ENCODE measurements at places on chromosomes 6 and 20.

DNA sequence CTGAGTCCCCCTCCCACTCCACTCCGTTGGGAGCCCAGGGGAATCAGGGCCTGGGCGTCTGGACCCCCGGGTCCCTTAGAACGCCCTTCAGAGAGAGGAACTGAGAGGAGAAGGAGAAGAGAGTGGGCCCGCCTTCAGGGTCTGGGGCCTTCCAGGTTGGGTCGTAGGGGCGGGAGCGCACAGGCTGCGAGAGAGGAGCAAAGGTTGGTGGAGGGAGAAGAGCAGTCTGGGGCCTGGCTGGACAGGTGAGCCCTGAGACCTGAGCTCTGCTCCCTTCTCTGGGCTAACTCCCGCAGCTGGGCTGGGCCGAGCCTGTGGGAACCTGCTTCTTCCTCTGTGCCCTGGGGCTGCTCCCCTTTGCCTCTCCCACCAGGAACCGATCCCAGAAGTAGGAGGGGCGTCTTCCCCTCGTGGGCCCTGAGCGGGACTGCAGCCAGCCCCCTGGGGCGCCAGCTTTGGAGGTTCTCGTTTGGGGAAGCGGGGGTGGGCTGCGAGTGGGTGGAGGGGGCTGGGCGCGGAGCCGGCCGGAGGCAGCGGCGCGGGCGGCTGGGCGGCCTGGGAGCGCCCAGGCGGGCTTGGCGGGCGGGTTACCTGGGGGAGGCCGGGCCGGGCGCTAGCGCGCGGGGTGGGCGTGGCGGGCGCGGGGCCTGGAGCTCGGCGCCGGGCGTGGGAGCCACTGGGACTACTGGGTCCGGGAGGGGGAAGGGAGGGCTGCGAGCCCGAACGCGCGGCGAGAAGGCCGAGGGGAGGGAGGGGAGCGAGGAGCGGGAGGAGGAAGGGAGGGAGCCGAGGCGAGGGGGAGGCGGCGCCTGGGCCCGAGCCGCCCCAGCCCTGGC lies at the start of gene DDR1:
DDR1 (plus strand) TSS at position 835 of the 836 bp plus-strand sequence. CDS start 4,211 bp downstream, outside the sequence.
- peak; percentile 53 for DNase-seq

GRCh38 chr20:31695849-31696804 lies 26.5 kb downstream of the BCL2L1 start:
- DNase-seq = peak; percentile 97

DNA sequence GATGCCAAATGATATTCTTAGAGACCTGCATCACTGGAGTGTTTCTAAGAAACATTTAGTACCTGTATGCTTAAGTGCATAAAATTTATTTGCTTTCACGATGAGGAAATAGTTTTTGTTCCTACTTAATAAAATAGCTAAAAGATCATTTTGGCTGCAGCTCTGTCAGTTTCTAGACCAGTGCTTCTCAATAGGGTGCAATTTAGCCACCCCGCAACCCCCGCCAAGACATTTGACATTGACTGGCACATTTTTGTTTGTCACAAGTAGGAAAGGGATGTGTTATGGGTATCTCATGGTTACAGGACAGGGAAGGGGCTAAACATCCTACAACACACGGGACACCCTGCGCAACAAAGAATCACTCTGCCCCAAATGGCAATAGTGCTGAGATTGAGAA lies 335.7 kb upstream of the HSF2 start:
- no peak for DNase-seq

- DNase-seq = peak; percentile 22
Observed at GRCh38 chr6:30963641-30964040, 19.9 kb upstream of the MUC21 start.

GRCh38 chr20:41037179-41037578 lies 8.6 kb downstream of the TOP1 start:
- DNase-seq = no peak

GRCh38 chr6:10256113-10256690 lies 158.7 kb downstream of the TFAP2A start:
- DNase-seq = peak; percentile 27

DNA sequence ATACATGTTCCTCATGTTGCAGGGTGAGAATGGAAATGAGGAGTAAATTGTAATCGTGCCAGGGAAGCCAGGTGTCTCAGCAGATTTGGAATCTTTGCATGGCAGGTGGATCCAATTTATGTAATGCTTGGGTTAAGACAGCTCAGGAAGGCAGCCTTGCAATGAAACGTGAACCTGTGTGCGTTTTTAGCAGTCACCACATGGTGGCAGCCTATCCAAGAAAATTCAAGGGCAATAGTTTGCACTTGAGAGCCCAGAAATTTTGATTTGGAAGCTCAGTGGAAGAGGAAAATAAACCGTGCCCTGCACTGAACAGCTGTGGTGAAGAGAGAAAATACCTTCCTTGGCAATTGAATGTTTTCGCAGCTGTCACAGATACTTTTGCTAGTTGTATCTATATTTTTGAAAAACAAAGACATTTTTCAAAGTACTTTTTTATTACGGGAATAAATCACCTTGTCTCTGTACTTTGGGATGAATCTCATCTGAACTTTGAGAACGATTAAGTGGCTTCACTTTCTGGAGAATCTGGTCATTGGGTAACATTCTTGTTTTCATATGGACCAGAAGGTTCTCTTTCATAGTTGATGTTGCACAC lies 26.5 kb downstream of the MTHFD1L start:
- DNase-seq = peak; percentile 74

DNA sequence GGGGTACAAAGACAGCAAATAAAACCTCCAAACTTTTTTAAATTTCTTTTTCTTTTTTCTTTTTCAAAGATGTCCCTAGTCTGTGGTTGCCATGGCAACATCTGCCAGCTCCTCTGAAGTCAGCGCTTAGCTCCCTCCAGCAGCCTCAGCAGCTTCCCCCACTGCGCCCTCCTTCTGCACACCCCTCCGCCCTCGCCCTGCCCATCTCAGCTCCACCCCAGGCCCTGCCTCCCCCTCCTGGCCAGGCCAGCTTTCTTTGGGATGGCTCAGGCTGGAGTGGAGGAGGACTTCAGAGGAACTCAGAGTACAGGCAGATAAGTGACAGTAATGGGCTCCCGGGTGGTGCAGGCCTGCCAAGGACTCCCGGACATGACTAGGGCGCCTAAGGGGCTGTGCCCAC lies 104.6 kb downstream of the LRFN2 start:
- DNase-seq = no peak

DNA sequence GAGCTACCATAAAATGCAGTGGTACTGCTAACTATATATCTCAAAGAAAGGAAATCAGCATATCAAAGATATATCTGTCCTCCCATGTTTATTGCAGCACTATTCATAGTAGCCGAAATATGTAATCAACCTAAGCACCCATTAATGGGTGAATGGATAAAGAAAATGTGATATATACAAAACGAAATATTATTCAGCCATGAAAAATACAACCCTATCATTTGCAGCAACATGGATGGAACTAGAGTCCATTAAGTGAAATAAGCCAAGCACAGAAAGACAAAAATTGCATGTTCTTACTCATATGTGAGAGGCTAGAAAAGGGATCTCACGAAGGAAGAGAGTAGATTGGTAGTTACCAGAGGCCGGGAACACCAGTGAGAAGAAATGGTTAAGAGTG lies 126.1 kb downstream of the PDE10A start:
- DNase-seq = no peak

GRCh38 chr6:146481527-146481926 lies 62.1 kb upstream of the RAB32 start:
- DNase-seq = no peak

DNA sequence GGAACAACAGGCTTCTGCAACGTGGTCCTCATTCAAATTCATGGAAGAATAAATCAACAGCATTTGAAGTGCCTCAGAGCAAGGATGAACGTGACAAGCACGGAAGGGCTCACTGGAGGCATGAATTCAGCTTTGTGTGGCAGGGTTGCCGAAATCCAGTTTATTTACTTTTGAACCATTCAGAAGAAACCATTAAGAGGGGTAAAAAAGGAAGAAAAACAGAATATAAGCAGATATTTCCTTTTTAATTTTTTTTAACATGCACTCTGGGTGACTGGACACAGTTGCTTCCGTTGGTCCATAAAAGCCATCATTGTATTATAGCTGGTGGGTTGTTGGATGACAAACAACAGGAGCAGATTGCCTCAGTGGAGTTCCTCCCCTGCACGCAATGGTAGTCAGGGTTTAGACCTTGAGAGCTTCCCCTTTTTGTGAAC lies 17.3 kb upstream of the SNRPB2 start:
- no peak for DNase-seq

DNA sequence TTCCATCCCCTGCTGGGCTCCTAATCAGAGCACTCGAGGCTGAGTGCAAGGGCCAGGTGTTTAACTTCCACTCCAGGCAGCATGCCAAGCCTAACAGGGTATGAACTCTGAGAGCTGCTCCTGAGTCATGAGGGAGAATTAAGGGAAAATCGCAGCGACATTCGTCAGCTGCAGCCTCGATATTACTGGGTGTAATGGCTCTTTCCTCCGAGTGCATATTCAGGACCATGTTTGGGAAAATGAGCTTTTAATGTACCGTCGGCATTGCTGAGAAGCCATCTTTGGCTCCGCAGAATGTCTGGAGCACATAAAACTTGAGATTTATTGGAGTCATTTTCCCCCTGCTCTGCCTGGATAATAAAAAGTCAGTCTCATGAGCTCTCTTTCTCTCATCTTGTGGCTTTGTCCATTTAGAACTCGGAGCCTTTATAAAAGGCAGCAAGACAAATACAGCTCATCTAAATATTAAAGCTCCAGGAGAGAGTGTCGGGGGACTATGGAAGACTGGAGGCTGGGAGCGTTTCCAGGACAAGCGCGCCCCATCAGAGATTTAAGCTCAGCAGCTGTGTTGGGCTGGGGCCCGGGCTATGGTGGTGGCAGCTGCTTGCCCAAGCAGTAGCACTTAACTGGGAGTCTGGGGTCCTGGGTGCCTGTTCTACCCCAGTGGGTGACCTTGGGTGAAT lies 103.7 kb downstream of the TOX2 start:
- peak; percentile 82 for DNase-seq

- DNase-seq = no peak
Observed at GRCh38 chr20:9166153-9166780, 97.4 kb downstream of the PLCB4 start.

GRCh38 chr20:43513372-43513930 lies 6.0 kb downstream of the L3MBTL1 start:
- no peak for DNase-seq

DNA sequence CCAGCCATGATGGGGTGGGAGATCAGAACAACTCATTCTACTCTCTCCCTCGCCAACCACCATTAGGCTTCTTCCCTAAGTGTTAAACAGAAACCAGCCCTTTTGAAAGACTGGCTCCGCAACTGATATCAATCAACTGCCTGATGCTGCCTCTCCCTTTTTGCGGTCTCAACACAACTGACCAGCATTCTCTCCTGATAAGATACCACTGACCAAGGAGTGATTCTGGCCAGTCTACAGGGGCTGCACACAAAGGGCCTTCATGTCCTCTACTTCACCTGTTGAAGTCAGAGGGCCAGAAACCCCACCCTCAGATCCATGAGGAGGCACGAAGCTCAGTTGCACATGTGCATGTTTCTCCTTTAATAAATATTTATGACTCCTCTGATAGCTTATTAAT lies 145.1 kb downstream of the CD24 start:
- DNase-seq = no peak

DNA sequence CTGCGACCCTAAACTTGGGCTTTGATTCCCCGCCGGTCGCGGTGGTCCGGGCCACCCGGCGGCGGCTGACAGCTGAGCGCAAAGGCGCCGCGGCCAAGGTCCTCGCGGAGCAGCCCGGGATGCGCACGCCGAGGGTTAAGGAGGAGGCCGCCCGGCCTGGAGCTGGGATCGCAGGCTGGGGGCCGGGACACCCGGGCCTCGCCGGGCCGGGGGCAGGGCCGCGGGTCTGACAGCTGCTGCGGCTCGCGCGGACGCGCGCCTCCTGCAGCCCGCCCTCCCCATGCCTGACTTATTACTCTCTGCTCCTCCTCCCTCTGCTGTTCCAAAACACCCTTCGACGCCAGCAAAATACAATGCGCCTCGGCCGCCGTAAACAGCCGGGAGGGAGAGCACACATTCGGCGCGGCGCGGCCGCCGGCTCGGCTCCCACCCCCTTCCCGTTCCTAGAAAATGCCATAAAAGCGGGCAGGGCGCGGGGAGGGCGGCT lies 746 bp downstream of the BACH2 start:
- no peak for DNase-seq

GRCh38 chr20:32201296-32201976 lies 6.1 kb downstream of the PLAGL2 start:
- peak; percentile 32 for DNase-seq

DNA sequence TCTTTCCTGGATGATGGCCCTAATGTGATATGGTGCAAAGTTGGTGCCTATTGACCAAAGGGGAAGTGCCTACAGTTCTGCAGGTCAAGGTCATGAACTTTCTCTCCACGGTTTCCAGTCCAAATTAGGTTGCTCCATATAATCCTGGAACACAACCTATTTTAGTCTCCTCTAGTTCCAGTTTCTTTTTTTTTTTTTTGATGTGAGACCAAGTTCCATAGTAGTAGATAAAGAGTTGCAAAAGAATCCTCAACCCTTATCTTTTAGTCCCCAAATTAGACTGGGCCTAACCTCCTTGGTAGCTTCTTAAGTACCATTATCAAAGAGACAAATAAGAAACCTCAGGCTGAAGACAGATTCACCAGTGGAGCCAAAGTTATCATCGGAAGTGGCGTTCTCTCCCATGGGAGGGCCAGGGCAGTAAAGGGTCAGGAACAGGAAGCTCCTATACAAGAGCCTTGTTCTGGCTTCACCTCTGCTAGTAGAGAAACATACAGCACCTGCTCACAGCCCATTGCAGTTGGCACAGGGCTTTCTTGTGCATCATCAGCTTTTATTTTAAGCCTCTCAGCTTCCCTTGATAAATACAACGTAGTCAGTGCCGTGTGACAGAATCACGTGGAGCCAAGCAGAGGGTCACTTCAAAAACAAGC lies 132.2 kb upstream of the RREB1 start:
- DNase-seq = no peak

DNA sequence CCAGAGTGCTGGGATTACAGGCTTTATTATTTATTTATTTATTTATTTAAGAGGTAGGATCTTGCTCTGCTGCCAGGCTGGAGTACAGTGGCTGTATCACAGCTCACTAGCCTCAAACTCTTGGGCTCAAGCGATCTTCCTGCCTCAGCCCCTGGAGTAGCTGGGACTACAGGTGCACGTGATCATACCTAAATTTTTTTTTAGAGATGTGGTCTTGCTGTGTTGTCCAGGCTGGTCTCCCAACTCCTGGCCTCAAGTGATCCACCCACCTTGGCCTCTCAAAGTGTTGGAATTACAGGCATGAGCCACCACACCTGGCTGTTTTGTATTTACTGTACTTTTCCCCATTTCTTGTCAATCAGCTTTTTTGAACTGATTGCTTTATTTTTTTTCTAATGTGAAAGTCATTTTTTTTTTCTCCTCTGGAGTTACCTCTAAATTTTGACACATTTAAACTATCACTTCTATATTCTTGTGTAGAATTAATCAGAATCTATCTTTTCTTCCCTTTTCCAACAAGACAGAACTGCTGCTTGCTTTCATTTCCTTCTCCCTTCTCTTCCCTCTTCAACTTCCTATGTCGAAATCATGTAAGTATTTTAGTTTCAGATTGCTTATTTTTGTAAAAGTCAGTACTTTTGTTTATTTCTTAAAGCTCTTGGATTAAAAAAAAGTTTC lies 12.0 kb downstream of the PANK2 start:
- DNase-seq = no peak

GRCh38 chr6:85620308-85620707 lies 22.4 kb downstream of the SYNCRIP start:
- DNase-seq = no peak

Data from RKO (cell line).